ACHN (cell line): ENCODE measurements at places on chromosomes 1 and 21.

DNA sequence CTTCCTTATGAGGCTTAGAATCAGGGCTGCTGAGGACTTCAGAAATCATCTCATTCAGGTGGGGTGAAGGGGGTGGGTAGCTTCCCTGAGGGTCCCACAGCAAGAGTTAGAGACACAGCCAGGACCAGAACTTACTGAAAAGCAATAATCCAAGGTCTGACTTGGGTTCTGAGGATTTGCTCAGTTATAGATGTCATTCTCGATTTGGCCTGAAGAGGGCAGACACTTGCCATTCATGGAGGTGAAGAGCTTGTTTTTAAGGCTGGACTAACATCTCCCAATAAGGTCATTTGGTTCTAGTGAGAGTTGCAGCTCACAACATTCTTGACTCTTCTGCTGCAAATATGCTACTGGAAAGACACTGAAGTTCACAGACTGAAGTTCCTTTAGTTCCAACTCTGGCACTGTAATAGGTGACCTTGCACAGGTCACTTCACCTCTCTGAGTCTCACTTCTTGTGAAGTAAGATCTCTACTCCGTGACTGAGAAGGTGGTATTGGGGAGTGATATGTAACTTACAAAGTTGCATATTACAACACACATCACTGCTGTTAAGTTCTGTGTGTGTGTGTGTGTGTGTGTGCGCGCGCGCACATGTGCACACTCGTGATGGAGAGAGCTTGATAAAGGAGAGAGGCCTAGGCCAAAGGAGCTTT lies 69.8 kb upstream of the DIRAS3 start:
- peak; percentile 66 for DNase-seq

DNA sequence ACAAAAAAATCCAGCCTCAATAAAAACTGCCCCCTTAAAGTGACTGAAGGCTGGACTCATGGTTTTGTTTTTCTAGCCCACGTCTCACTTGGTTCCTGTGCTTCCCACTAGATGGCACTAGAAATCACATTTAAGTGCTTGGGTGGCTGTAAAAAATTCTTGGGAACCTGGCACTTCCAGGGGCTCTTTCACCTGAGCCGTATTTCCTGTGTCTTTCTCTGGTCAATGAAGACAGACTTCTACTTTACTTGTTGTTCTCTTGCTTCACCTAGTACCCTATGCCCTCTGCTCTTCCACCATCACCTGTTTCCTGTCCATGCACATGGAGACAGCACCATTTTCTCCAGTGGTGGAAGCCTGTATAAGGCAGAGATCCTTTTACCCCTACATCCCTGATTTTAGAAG lies 20.0 kb downstream of the METTL13 start:
- DNase-seq = peak; percentile 49

- DNase-seq = no peak
Observed at GRCh38 chr21:38392661-38393060, 105.6 kb downstream of the ERG start.

DNA sequence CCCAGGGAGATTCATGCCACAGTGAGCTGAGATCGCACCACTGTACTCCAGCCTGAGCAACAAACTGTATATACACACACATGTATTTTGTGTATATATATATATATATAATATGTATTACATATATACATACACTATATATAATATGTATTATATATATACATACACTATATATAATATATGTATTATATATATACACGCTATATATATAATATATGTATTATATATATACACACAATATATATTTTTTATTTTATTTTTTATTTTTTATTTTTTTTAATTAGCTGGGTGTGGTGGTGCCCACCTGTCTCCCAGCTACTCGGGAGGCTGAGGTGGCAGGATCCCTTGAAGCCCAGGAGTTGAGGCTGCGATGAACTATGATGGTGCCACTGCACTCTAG lies 9.3 kb downstream of the TP73 start:
- DNase-seq = no peak

DNA sequence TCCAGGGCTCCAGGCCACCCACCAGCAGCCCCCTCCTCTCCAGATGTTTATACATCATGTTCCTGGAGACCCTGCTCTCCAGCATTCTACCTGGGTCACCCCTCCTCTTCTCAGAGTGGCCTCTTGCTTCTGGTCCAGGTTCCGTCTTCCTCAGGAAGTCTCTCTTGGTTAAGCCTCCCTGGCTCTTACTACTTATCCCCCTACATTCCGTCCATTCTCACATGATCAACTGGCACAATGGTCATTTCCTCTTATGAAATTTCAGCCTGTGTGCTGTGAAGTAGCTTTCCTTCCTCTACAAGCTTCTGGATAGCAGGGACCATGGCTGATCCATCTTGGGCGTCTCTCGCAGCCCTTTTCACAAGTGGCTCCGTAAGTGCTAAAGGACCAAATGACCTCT lies 33.9 kb upstream of the ATP2B4 start:
- no peak for DNase-seq

GRCh38 chr1:113517983-113518382 lies 127.7 kb downstream of the MAGI3 start:
- DNase-seq = no peak

DNA sequence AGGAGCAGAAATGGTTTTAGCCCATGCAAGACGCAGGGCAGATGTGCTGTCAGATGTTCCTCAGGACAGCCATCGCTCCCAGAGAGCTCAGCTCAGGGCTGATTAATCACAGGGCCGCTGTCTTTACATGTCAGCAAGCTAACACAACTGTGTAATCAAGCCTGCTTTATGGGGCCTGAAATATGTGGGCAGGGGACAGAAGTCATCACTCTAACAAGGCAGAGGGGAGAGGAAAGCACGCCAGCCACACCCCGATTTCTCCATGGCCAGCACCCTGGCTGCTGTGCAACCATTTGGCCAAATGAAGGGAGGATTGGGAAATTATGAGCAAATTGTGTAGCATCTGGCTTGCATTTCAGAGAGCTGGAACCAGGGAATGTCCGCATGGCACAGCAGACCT lies 368.8 kb downstream of the NPHP4 start:
- no peak for DNase-seq

GRCh38 chr1:77040826-77041225 lies 173.5 kb downstream of the ST6GALNAC5 start:
- no peak for DNase-seq

DNA sequence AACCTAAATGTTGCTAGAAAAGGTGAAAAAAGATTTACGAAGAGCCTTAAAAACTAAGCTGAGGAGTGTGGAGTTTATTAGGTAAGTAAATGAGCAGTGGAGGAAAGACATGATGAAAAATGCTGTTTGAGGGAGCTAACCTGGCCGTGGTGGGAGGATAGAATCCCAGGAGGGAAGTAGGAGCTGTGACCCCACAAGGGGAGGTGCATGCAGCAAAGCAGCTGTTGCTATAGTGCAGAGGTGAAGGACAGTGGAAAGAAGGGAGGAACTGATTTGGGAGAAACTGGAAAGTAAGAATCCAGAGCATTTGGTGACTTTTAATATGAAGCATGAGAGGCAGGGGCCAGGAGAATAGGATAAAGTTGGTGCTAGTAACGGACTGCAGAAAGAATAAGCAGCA lies 271.7 kb upstream of the ADGRL2 start:
- DNase-seq = no peak

- DNase-seq = peak; percentile 66
Observed at GRCh38 chr1:174982971-174983689, 16.6 kb upstream of the CACYBP start.

DNA sequence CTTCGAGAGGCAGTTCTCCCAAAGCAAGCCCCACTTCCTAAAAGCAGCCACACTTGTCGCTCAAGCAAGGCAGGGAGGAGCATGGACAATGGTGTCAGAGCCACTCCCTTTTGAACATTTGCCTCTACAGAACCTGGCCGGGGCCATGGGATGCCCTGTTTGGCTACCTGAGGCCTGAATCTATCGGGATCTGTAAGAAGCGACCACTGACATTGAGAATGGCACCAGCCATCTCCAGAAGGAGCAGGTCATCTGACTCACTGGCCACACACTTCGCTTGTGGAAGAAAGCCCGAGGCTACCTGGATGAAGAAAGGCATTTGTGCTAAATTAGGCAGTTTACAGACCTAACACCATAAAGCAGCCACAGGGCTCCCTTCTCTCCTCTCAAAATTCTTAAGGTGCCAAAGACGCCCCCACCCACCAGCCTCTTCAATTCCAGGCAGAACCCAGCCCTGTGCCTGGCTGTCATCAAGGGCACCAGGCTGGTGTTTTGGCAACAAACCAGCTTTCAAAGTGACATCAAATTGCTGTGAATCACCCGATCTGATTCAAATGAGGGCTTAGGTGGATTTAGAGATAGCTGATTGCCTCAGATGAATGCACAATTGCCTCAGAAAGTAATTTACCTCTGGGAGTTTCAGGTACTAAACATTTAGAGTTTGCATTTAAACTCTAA lies 104.8 kb downstream of the ETS2 start:
- DNase-seq = no peak

DNA sequence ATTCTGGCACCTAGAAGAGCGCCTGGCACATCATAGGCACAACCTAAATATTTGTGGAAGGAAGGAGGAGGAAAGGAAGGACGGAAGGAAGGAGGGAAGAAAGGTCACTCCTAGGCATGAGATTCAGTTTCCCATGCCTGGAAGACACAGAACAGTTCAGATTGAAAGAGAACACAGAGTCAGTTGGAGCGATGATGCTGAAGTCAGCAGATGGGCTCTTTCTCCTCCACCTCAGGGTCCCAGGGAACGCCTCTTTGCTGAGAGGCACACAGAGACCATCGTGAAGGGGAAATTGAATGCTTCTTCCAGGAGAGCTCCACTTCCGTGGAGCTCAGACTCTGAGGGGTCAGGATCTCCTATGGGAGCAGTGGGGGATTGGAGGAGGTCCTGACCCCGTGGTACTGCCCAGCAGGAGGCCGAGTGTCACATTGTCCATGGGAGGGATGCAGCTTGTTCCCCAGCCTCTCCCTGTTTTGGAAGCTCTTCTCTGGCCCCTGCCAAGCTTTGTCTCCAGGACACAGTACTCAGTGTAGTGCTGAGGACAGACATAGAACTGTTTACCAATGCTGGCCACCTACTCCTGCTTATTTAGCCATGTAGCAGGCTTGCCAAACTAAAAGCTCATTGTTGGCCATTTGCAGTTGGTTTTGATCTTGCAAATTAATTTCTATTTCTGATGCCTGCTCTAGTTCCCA lies 2.4 kb downstream of the MYBPHL start:
- no peak for DNase-seq

DNA sequence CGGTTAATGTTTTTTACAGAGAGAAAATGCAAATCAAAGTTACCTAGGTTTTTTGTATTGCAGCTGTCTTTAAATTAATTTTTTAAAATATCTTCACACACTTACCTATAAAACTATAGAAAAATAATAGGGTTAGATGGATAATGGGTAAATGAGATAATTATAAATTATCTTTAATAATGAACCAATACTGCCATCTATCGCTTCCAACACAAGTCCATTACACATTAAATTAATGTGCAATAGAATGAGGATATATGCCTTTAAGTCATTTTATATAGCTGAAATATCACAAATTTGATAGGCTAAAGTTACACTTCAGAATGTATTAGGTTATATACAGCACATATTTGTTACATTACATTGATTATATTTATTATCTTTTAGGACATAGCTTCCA lies 2212.8 kb downstream of the MRPL39 start:
- no peak for DNase-seq

- DNase-seq = no peak
Observed at GRCh38 chr1:5970610-5971273, 21.5 kb downstream of the NPHP4 start.

DNA sequence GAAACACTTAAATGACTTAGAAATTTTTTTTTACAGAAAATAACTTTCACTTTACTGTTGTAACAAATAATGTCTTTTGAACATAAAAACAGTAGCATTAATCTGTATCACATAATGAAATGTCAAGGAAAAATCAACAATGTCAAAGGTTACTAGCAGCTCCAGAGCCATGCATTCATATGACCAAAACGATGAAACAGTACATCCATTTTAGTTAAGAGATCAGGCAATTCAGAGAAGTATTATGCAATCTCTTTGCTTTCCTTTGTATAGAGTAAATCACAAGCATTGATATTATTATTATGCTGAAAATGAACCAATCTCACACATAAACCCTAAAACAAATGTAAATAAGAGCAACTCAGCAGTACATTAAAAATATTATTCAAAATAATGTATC lies 748.9 kb downstream of the PLA2G4A start:
- DNase-seq = no peak

DNA sequence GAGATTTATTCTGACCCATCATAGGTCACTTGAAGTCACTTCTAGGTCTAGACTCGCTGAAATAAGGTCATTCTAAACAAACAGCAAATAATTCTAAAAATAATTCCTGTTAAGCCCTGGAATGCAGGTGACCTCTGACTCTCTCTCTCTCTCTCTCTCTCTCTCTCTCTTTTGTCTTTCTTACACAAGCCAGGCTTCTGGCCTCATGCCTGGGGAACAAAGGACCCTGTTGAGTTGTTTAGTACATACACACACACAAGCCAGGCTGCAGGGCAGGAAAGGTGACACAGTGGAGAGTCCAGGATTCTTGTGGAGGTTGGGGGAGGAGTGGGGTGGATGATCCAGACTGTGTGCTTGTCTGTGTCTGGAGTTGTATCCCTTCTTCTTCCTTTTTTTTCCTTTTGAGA lies 4.0 kb upstream of the MEX3A start:
- DNase-seq = no peak

GRCh38 chr1:157107702-157108101 lies 8.1 kb upstream of the ETV3L start:
- DNase-seq = no peak

- DNase-seq = no peak
Observed at GRCh38 chr1:50637460-50637859, 214.2 kb upstream of the DMRTA2 start.

DNA sequence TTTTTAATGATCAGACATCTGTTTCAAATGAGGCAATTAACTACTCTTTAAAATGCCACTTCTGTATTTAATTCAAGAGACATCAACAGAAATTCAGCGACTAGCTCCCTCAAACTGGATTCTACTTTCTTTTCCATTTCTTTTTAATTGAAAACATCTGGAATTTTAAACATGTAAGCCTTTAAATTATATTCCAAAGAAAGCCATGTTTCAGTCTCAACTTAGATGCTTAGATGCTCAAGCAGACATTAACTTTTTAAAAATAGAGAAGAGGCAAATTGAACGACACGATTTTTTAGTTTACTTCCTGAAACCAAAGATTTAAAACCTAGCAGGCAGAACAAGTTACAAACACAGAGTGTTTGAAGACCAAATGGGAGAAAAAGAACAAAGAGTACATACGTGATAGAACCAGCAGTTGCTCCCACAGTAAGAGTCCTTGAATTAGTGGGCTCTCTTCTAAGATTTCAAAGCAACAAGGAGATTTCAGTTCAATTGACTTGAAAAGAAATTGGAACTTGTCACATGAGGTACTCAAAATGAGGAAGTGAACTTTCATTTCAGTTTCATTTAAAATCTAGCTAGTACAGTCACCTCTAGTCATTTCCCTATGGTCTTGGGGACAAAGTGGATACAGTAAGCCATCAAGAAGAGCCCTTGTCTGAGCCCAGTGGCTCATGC lies at the start of gene CTSS:
Gene CTSS (minus strand): TSS at position 483 of the 681 bp plus-strand sequence. CDS start 1,015 bp downstream, outside the sequence.
- peak; percentile 7 for DNase-seq

DNA sequence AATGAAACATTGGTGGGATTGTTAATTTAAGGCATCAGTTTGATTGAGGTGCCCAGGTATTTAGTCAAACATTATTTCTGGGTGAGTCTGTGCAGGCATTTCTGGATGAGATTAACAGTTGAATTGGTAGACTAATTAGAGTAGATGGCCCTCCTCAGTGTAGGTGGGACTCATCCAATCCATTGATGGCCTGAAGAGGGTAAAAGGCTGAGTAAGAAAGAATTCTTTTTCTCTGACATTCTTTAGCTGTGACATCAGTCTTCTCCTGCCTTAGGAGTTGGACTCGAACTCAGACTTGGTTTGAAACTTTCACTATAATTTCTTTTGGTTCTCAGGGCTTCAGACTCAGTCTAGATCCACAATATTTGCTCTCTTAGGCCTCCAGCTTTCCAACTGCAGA lies 59.6 kb upstream of the ADAMTS5 start:
- DNase-seq = peak; percentile 32

- peak; percentile 53 for DNase-seq
Observed at GRCh38 chr1:47710329-47711071, 272.7 kb downstream of the FOXD2 start.
